Stimulated activated CD4-positive, alpha-beta T cell treated with anti-CD3 and anti-CD28 coated beads, Interleukin-1b, Interleukin-23, amount 100 ng/mL, for 1 hour (primary cell): ENCODE measurements at places on chromosomes 1 and 21.

GRCh38 chr21:21688889-21689288 is 690.7 kb downstream of the NCAM2 start:
- DNase-seq: no peak

DNA sequence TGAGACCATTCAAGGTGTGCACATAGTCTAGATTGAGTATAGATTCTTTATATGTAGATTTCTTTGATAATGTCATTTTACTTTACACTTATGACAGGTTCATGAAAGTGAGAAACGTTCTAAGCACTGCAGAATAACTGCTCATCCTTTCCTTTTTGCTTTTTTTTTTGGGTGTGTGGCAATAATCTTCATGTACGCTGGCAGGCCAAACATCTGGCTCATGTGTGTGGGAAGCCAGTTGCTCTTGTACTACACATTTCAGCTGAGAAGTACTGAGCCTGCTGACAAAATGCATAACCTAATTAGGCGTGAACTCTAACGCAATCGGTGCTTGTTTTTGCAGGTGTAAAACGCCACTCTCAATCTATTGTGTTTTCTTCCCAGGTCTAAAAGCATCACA is 350.8 kb upstream of the KAZN start:
- no peak for DNase-seq

- DNase-seq: no peak
Measured at GRCh38 chr1:245235156-245235555, 80.4 kb downstream of the KIF26B start.

- no peak for DNase-seq
Measured at GRCh38 chr1:245671349-245671748, 516.6 kb downstream of the KIF26B start.

DNA sequence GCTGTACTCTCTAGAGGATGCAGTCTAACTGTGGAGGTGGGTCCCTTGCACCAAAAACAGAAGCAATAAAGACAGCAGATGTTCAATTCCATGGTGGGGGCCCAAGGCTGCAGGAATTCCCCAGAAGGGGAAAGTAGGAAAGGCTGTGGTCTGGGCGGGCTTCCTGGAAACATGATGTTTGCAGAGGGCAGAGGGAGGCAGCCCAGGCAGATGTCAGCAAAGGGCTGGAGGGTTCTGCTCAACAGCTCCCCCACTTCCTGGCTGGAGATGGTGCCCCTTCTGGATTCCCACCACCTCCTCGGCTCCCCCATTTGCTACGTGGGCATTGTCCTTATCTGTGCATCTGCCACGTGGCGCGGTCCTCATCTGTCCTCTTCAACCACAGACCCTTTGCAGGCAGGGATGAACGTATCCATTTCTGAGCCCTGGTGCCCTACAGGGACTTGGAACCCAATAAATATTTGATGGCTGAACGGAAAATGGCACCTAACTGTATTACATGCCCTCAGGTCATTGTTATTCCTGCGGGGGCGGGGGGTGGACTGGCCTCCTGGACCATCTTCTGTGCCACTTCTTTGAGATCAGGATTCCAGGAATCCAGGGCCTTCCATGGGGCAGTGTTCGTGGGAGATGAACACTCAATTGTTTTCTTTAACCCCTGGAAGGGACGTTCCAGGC is 8.4 kb upstream of the GUCA2B start:
- DNase-seq: no peak

- DNase-seq: no peak
Measured at GRCh38 chr1:84877592-84877991, 15.4 kb downstream of the LPAR3 start.
